Neural crest cell (in vitro differentiated cells): ENCODE measurements at places on chromosomes 1 and 21.

DNA sequence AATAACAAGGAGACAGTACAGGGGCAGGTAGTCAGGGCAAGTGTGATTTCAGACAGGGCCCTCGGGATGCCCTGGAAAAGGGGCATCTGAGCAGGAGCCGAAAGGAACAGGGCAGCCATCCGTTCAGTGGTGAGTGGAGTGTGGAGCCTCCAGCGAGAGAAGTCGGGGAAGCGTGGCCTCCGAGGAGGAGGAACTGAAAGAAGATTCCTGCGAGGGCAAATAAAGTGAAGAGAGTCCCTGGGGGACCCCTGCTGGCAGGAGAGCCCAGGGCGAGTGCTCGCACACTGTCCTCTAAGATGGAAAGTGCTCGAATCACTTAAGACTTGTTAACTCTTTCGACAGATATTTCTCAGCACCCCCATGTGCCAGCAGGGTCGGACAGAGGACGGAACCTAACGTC lies 3.5 kb upstream of the UTS2 start:
- H3K4me3 ChIP-seq, result no peak overlapping the region
- no peak overlapping the region for H3K27ac ChIP-seq

DNA sequence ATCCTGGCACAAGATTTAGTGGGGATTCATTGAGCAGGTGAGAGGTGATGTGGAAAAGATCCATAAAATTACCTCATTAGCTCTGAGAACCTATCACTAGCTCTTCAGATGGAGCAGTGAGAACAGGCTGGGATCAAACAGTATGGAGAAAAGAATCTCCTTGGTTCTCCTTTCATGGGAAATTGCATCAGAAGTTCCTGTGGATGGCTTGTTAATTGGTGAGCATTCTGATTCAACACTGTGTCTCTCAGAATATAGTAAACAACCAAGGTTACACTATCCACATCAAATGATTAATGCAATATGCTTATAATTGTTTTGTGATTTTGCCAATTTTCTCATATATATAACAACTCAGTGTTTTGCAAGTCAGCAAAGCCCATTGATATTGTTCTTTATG lies 8.3 kb upstream of the CD55 start:
- DNase-seq, result no peak
- no peak overlapping the region for H3K4me3 ChIP-seq
- no peaks in the 10 kb centered on the region for H3K36me3 ChIP-seq
- H3K4me1 ChIP-seq, result no peaks in the 10 kb centered on the region
- no peak overlapping the region for H3K27ac ChIP-seq

- H3K4me3 ChIP-seq, result no peak overlapping the region
- no peaks in the 10 kb centered on the region for H3K27me3 ChIP-seq
- no peaks in the 10 kb centered on the region for H3K36me3 ChIP-seq
- no peaks in the 10 kb centered on the region for H3K4me1 ChIP-seq
- DNase-seq, result no peak
Observed at GRCh38 chr1:96364576-96364975, 357.0 kb upstream of the PTBP2 start.

- H3K27me3 ChIP-seq, result peaks cover under 1% of the 10 kb centered on the region
- no peak overlapping the region for H3K27ac ChIP-seq
- no peak for DNase-seq
- H3K4me3 ChIP-seq, result no peak overlapping the region
Observed at GRCh38 chr1:172917972-172918371, 132.8 kb downstream of the TNFSF18 start.

DNA sequence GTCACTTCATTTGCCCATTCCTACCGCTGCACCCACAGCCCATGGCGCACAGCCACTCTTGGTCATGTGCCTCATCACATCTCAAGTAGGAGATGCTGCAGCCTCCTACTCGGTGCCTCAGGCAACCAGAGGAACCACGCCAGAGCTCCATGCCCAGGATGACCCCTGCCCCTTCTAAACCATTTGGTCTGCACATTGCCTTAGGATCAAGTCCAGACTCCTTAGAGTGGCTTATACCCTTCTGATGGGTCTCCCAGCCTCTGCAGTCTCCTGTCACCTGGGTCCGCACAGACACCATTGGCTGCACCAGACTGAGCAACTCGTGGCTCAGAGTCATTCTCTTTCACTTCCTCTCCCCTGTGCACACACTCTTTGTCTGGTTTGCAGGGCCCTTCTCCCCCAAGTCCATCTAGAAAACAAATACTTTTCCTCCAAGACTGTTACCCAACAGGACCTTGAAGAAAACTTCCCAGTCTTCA lies 2.2 kb upstream of the ADORA3 start:
- H3K36me3 ChIP-seq, result no peaks in the 10 kb centered on the region
- H3K4me1 ChIP-seq, result peaks cover 11% of the 10 kb centered on the region
- H3K27ac ChIP-seq, result no peak overlapping the region
- DNase-seq, result no peak

GRCh38 chr1:59070610-59071009 lies 226.3 kb upstream of the FGGY start:
- no peak overlapping the region for H3K4me3 ChIP-seq
- DNase-seq, result no peak
- no peak overlapping the region for H3K27ac ChIP-seq
- H3K36me3 ChIP-seq, result no peaks in the 10 kb centered on the region
- H3K4me1 ChIP-seq, result peaks cover 22% of the 10 kb centered on the region

GRCh38 chr1:184017306-184017705 lies 20.2 kb downstream of the COLGALT2 start:
- peaks cover 6% of the 10 kb centered on the region for H3K36me3 ChIP-seq
- H3K27me3 ChIP-seq, result no peaks in the 10 kb centered on the region

DNA sequence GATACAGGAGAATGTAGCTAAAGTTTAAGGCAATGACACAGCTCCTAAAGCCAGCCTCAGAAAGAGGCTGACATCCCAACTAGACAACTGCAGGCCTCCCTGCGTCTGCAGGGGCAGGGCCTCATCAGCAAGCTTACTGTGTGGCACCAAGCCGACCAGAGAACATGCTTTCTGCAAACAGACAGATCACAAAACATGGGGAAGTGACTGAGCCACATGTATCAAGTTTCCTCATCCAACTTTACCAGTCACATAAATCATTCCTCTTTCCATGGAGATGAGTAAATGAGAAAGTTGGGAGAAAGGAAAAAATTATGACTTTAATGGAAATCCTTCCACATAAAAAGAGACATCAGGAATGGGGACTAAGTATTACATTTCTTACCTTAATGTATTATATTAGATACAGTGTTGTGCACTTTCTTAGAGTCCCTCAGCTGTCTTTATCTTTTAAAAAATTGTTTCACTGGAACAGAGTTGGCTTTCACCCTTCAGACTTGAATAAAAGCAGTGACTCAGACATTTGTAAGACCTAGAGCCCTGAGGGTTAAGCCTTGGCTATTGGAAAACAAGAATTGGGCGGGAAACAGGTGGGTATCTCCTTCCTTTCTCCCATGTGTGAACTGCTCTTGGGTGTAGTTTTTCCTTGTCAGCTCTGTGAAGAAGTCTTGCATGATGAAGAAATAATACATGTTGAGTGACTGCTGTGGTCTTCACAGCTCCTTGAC lies 305.7 kb upstream of the SNX7 start:
- no peak overlapping the region for H3K4me3 ChIP-seq
- H3K27ac ChIP-seq, result no peak overlapping the region
- no peaks in the 10 kb centered on the region for H3K27me3 ChIP-seq
- no peak for DNase-seq
- H3K4me1 ChIP-seq, result no peaks in the 10 kb centered on the region
- H3K36me3 ChIP-seq, result no peaks in the 10 kb centered on the region

DNA sequence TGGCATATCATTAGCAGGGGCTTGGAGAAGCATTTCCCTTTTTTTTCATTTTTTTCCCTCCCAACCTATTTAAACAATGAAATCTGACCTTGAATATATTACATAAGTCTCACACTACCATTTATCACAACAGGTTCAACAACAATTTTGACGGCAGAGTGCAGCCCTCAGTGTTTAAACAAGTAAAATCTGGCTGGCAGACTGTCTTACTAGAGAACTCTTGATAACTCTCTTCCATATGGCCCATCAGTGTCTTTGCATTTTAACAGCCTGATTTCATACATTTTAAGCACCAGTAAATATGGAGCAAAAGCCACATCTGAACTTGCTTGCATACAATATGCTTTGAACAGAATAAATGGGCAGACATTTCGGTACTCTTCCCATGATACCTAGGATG lies 213.0 kb downstream of the KCTD3 start:
- H3K4me1 ChIP-seq, result no peaks in the 10 kb centered on the region
- H3K27me3 ChIP-seq, result no peaks in the 10 kb centered on the region
- H3K27ac ChIP-seq, result no peak overlapping the region
- no peaks in the 10 kb centered on the region for H3K36me3 ChIP-seq
- no peak overlapping the region for H3K4me3 ChIP-seq

GRCh38 chr1:203095061-203095690 lies 9.4 kb upstream of the MYOG start:
- H3K36me3 ChIP-seq, result peaks cover 8% of the 10 kb centered on the region
- H3K27me3 ChIP-seq, result peaks cover 12% of the 10 kb centered on the region
- no peak overlapping the region for H3K27ac ChIP-seq
- no peak overlapping the region for H3K4me3 ChIP-seq
- no peak for DNase-seq

DNA sequence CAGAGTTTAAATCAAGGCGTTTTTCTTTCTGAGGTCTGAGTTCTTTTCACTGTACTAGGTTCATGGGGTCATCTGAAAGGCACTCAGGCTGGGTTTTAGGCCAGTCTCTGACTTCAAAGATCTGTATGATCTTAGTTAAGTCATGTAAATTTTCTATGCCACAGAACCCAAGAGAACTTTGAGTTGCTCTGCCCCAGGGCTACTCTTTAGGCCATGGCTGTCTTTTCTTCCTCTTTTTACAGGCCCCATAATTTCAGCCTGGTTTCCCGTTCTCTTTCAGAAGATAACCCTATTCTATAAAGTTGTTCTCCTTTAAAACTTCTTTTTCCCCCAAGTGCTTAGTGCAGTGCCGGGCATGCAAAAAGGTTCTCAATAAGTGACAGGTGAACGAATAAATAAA lies 26.1 kb downstream of the METTL13 start:
- H3K4me1 ChIP-seq, result peaks cover 5% of the 10 kb centered on the region
- DNase-seq, result no peak
- no peaks in the 10 kb centered on the region for H3K36me3 ChIP-seq
- no peaks in the 10 kb centered on the region for H3K27me3 ChIP-seq
